ENCODE measurements at places on chromosomes 2 and 18.

- DNase-seq = no peak
These were observed 16.1 kb downstream of the TPGS2 start for GRCh38 chr18:36812678-36813077.

GRCh38 chr2:226772389-226773179 lies 27.0 kb downstream of the IRS1 start:
- DNase-seq = peak; percentile 76

DNA sequence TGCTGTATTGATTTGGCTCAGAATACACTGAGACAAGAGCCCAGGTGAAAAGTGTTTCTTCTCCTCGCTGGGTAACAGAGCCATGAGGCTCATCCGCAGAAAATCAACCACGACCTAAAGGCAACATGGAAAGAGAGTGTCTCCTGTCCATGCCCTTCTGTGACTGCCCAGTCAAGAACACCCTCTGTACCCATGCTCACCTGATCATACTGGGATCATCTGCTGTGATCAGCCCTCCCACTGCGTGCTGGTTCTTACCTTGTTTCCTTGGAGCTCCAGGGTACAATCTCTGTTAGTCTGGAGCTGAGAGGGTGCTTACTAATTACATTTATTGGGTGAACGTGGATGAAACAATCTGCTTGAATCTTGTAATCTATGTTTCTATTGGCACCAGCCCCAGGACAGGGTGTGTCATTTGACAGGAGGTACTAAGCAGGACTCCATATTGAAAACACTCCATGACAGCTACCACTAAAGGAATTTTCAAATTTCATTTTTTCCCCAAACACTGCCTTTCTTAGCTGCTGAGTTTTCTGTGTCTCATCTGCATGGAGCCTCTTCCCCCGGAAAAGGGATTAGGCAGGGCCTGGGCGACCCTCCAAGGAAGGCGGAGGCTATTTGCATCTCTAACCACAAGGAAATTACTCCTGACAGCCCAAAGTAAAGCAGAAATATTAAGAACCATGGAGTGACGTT lies 39.7 kb upstream of the GRP start:
- DNase-seq = no peak

DNA sequence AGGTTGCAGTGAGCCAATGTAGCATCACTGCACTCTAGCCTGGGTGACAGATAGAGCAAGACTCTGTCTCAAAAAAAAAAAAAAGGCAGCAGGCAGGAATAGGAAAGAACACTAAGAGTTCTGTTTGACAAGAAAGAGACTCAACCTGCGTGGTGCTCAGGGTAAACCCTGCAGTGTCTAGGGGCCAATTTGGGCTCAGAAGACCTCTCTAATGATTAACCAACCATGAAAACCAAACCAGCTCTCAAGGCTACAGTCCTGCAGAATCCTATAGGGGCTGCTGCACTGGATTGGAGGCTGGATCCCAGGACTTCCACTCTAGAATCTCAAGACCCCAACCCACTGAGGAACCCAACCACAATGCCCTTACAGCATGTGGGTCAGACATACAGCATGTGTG lies 2.4 kb downstream of the TRABD2A start:
- no peak for DNase-seq

GRCh38 chr2:27324720-27325119 lies 1.8 kb upstream of the MPV17 start:
- DNase-seq = no peak

- no peak for DNase-seq
These were observed 70.6 kb downstream of the MBP start for GRCh38 chr18:77061946-77062517.

DNA sequence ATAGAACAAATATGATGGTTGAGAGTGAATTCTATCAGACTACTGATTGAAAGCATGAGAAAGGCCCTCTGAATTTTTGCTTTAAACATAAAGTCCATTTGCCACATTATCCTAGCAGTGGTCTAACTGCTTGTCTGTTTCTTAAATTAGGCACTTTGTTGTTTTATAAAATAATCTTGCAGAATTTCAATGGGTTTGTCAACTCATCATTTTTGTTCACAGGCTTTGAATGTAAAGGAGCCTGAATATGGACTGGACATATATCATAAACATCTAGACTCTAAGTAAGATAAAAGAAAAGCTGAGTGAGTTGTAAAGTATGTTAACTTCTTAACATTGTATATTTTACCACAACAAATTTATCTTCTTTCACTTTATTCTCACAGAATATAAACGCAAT lies 845.9 kb downstream of the SUCLG1 start:
- no peak for DNase-seq

DNA sequence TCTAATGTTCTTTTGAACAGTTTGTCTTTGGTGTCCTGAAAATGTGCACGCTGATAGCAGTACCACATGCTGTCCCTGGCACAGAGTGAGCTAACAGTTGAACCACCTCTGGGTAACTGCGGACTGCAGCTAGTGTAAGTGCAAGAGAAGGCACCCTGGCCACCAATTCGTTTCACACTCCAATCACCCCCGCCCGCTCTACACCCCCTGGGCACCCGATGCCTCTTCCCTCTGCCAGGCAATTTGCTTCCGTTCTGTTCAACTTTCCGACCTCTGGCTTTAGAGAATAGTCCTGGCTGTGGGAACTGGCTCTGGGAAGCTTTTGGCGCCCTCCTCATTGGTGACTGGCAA lies 1.4 kb downstream of the DOCK10 start:
- no peak for DNase-seq

- no peak for DNase-seq
These were observed 19.1 kb downstream of the IAH1 start for GRCh38 chr2:9493478-9493877.

DNA sequence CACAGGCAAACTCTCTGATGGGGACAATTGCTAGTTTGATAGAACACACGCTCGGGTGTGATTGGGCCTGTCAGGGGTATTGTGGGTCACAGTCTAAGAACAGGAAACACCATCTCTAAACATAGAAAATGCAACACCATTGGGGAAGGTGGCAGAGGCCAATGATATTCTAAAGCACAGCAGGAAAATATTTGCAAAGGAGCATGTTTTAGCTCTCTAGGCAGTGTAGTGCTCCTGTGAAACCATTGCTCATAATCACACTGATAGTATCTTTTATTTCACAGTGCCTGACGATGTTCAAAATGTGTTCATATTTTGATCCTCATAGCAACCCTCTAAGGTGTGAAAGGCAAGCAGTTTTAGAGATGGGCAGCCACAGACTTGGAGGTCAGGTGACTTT lies 224.2 kb downstream of the CD226 start:
- no peak for DNase-seq

DNA sequence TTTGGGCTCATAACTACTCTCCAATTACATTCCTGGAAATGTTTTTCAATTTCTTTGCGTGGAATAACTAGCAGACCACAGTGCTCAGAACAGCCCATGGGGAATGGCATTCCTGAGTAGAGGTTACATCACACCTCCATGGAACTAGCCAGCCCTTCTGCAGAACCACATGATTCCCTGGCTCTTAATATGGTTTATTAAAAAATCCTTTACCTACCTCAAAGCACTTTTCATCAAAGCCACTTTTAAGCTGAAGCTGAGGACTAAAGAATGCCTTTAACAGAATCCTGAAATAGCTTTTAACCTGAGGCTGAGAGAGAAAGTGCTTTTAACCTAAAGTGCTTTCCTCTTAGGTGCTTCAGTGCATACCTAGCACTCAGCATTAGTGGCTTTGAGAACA lies 376.3 kb downstream of the ARHGAP15 start:
- no peak for DNase-seq

DNA sequence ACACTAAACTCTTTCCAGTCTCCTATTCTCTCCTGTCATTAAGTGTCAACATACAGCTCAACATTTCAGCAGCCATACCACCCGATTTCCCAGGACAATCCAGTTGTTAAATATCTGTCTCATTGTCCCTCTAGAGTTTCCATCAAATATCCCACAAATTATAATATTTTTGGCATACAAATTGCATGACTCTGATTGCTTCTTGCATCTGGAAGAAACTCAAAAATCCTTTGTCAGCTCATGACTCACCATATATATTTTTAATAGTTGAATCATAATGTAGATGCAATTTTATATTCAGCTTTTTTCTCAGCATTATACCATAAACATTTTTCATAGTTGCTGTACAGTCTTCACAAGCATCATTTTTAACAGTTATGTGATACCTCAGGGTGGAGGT lies 7.2 kb downstream of the SLC30A3 start:
- no peak for DNase-seq

DNA sequence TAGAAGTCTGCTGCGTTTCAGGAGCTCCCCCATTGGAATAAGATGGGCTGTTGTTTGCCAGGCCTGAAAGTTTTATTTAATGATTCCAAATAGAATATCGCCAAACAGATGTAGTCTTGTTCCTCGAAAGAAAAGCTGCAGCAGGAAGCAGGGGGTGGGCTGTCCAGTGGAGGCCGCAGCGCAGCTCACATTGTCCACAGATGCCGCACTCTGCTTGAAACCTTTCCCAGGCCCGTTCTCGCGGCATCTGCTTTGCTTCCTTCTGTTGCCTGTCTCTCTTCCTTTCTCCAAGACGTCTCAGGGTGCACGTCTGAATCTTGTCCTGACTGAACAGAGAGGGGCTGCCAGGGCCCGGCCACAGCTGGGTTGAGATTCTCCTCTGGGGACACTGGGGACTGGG lies 12.4 kb upstream of the IGFBP2 start:
- no peak for DNase-seq

DNA sequence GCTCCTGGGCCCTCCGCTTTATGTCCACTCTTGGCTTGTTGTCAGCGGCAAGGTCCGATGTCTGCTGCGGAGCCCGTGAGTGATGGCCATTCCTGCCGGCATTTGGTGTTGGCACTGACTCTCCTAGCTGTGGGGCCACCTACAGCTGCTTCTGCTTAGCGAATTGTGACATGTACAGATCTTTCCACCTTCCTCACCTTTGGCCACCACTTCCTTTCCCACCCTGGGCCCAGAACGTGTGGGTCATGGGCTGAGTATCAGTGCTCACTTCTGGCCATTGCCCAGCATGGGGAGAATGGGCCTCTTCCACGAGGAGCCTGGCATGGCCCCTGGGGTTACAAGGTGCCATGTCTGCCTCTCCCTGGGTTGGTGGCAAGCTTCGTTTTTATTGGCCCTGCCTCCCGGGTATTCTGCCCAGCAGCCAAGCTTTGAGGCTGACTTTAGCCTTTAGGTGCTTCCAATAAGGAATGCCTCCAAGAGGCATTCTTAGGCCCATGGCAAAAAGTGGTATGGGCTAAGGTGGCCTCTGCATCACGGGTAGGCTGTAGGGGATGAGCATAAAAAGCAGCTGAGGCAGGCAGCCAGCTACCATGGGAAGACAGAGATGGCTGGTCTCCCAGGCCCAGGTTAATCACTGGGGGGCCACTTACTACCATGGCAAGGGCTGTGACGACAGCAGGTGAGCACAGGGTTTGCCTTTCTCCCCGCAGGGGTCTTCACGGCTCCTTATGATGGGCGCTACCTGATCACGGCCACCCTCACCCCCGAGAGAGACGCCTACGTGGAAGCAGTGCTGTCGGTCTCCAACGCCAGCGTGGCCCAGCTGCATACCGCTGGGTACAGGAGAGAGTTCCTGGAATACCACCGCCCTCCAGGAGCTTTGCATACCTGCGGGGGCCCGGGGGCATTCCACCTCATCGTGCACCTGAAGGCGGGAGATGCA lies 65.8 kb downstream of the EMILIN2 start:
- DNase-seq = no peak

DNA sequence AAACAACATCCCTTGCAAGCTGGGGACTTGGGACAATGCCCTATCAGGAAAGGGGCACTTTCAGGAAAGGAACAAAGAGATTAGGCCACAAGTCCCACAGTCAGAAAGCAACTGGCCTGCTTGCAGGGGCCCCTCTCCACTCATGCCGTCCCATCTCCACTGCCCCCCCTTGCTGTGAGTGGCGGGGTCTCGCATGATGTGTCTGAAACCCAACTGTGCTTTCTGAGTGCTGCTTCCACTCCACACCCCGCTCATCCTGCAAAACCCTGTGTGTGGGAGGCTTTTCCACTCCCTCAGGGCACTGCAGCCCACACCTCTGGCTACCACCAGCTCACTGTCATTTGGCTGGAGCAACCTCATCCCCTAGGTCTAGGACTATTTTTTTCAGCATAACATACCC lies 7.9 kb downstream of the HS6ST1 start:
- no peak for DNase-seq

DNA sequence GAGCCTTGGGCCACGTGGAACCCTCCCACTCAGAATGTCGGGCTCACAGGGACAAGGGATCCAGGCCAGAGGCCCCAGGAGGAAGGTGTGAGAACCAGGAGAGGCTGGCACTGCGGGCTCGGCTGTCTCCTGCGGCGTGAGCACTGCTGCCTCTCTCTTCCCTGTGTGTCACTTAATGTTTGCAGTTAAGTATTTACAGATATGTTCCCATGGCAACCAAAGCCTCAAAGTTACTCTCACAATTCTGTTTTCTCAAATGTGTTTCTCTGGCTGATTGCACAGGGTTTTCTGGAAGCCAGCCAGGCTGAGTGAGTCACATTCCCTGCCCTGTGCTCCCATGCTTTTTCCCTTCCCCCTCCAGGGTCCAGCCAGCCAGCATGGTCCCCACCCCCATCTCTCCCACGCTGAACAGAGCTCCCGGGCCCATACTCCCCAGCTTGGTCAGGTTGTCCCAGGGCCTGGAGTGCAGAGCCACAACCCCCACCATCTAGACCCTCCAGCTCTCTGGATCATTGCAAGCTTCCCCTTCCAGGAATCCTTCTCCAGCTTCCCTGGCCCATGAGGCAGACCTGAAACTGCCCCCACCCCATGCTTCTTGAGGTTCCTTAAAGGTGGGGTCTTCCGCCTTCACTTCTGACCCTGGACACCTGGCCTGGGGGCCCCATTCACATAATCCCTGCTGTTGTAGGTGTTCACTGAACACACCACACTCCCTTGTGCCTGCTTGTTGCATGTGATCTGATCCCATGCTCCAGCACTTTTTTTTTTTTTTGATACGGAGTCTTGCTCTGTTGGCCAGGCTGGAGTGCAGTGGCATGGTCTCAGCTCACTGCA lies 265.9 kb downstream of the CELF4 start:
- DNase-seq = peak; percentile 84

DNA sequence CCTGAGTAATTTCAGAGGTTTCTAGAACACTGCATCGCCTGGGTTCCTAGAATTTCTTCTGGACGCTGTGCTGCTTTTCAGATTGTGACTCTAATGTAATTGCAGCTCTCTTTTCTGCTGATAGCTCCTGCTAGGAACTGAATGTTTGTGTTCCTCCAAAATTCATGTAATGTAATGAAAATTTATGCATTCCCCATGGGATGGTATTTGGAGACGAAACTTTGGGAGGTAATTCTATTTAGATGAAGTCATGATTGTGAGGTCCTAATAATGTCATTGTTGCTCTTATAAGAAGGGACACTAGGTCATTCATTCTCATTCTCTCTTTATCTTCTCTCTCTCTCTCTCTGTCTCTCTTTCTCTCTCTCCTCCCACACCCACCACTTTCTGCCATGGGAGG lies 223.9 kb upstream of the DOK6 start:
- DNase-seq = no peak

GRCh38 chr2:104658144-104658835 lies 195.6 kb upstream of the POU3F3 start:
- DNase-seq = peak; percentile 45

- no peak for DNase-seq
These were observed 114.6 kb upstream of the NCKAP5 start for GRCh38 chr2:133682906-133683305.
